ENCODE measurements at places on chromosomes 13 and 19.

DNA sequence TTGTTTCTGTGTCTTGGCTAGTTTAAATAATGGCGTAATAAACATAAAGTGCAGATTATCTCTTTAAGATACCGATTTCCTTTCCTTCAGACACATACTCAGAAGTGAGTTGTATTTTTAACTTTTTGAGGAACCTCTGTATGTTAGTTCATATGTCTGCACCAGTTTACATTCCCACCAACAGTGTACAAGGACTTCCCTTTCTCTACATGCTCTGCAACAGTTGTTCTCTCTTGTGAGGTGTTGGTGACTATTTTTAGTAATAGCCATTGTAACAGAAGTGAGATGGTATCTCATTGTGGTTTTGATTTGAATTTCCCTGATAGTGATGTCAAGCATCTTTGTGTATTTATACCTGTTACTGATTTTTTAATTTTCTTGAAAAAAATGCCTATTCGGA is 418.6 kb downstream of the UQCRFS1 start:
- no peak for DNase-seq

DNA sequence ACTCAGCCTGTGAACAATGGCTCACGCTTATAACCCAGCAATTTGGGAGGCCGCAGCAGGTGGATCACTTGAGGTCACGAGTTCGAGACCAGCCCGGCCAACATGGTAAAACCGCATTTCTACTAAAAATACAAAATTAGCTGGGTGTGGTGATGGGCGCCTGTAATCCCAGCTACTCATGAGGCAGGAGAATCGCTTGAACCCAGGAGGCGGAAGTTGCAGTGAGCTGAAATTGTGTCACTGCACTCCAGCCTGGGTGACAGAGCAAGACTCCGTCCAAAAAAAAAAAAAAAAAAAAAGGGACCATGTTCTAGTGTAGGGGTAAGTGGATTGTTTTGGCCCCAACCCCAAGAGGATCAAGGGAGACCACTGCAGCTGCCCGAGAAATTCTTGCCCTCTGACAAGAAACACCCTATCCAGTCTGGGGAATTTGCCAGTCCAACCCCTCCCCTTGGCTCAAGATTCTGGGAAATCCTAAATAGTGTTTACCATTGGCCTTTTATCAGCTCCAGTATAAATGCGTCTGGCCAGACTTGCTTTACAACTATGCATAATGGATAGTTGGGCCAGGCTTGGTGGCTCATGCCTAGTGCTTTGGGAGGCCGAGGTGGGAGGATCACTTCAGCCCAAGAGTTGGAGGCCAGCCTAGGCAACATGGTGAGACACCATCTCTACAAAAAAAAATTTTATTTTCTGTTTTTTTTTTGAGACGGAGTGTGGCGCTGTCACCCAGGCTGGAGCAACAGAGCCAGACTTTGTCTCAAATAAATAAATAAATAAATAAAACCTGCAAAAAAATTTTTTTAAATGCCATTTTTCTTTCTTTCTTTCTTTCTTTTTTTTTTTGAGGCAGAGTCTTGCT is 5.1 kb upstream of the DHDH start:
- peak; percentile 12 for DNase-seq

- no peak for DNase-seq
These were observed 3.0 kb downstream of the IRS2 start for GRCh38 chr13:109783447-109783814.

DNA sequence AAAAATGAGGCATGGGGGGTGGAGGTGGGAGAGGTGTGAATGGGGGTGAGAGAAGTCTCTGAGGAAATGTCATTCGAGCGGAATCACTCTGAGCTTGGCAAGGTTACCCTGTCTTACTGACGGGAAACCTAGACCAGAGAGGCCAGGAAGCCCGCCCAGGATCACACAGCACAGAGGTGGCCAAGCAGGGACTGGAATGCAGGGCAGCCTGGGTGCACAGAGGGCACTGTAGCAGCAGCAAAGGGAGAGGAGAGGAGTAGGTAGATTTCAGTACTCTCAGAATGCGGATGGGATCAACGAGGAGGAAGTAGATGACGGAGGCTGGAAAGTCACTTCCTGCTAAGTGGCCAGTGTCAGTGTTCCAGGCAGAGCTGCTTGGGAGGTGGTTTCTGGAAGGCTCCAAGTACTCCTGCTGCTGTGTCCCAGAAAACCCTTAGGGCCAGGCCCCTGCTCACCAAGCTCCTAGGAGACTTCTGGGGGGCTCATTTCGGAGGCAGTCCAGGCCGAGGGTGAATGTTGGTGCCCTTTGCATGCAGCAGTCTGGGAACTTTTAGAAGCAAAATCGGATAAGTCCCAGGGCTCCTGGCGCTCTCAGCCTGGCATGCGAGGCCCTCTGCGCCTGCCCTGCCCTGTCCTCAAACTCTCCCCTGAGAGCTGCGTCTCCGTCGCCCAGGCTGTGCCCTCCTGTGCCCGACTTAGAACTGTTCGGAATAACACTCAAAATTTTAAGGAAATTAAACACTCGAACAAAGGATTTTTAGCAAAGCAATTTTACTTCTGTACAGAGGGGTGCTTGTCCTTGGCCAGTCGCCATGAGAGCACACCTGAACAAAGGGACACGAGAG is 33.5 kb downstream of the DNM2 start:
- DNase-seq, result peak; percentile 75

DNA sequence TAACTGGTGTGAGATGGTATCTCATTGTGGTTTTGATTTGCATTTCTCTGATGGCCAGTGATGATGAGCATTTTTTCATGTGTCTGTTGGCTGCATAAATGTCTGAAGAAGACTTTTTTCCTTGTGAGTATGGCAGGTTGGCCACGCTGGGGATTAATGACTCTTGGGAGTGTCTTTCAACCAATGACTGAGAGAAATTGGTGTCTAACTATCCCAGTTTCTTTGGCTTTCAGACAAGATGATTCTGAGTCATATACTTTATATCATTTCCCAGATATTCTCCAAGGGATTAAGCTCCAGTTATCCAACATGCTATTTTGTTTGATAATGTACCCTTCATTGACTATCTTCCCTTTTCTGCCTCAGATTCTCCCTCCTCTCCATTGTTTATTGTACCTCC is 35.5 kb upstream of the CSNK1A1L start:
- no peak for DNase-seq
